ENCODE measurements at places on chromosomes 6 and 20.

DNA sequence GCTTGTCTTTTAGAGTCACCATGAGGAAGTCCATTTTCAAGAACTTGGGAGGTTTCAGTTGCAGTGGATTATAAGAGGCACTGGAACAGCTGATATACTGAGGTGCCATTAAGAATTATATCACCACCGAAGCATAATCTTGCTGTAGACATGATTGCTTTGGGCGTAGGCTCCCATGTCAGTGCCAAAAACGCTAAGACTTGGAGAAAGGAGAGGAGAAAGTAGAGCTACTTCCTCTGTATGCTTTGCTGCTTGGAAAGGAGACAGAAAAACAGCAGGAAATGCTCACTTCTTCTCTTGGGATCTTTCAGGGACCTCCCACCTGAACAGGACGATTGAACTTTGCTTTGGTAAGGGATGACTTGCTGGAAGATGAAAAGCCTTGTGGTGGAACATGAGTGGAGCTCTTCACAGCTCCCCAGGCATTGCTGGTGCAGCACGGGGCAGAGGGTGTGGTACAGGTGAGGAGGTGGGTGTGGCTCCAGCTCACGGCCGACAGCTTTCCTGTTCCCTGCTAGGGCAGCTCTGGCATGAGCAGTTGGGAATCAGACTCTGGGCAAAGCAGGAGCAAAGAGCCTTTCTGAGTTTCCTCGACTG lies 190.4 kb upstream of the JAG1 start:
- DNase-seq, result peak; percentile 56

DNA sequence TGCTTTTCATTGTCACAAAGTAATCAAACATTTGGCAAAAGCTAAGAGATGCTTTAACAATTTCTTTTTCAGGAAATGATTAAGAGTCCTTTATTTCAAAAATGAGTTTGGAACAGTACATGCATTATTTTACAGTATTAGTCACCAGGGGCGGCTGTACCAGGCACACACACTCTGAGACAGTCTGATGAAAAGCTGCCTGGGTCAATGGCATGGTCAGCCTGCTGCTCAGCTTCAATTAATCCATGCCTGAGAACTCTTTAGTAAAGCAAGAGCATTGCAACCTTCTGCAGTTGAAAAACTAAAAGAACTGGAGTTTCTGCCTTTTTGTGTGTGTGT lies 105.5 kb downstream of the TULP4 start:
- DNase-seq, result no peak

GRCh38 chr6:157715728-157716164 lies 107.3 kb upstream of the SNX9 start:
- DNase-seq, result no peak

- no peak for DNase-seq
Measured at GRCh38 chr6:83546636-83547035, 34.3 kb downstream of the PRSS35 start.

DNA sequence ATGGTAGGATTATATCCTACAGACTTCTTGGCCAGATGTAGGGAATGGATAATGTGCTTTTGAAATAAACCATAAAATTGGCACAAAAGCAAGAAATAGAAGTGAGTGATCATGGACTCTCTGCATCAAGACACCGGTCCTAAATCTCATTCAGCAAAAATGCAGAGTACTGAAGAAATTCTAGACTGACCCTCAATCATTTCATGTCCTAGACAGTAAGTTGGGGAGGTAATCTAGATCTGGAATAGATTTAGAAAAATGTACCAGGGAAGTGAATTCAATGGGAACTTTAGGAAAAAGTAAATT lies 69.7 kb upstream of the ADTRP start:
- no peak for DNase-seq

GRCh38 chr20:34705397-34706301 lies 1.5 kb downstream of the TP53INP2 start:
- peak; percentile 82 for DNase-seq

GRCh38 chr20:50701041-50701963 lies 10.0 kb upstream of the RIPOR3 start:
- no peak for DNase-seq

GRCh38 chr6:159134701-159135364 lies 34.4 kb upstream of the FNDC1 start:
- peak; percentile 67 for DNase-seq

- no peak for DNase-seq
Measured at GRCh38 chr20:62605236-62605943, 36.9 kb upstream of the SLCO4A1 start.

DNA sequence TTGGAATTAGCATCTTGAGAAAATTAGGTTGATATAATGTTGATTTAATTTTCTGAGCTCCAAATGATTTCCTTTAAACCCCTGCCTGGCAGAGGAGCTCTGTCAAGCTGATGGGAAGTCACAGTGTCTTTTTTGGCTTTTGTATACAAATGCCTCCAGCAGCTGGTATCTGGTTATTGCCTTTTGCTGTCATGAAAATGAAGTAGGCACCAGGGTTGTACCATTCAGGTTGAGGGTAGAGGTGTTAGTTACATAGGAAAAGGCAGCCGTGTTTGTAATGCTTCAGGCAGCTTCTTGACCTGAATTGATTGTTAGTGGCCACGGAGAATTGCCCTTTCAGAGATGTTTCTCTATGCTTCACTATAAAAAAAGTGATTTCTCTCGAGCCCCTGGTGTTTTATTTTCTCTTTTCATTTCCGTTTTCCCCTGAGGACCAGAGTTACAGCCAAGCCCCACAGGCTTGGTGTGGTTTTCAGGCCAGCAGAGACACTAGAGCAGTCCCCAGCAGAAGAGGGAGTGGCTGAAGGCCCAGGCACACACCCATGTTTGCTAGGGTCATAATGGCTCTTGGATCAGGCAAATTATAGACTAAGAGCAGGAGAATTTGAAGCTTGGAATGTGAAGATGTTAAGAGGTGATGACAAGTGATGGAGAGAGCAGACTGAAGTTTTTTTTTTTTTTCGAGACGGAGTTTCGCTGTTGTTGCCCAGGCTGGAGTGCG lies 21.6 kb downstream of the CMTR1 start:
- DNase-seq, result no peak

DNA sequence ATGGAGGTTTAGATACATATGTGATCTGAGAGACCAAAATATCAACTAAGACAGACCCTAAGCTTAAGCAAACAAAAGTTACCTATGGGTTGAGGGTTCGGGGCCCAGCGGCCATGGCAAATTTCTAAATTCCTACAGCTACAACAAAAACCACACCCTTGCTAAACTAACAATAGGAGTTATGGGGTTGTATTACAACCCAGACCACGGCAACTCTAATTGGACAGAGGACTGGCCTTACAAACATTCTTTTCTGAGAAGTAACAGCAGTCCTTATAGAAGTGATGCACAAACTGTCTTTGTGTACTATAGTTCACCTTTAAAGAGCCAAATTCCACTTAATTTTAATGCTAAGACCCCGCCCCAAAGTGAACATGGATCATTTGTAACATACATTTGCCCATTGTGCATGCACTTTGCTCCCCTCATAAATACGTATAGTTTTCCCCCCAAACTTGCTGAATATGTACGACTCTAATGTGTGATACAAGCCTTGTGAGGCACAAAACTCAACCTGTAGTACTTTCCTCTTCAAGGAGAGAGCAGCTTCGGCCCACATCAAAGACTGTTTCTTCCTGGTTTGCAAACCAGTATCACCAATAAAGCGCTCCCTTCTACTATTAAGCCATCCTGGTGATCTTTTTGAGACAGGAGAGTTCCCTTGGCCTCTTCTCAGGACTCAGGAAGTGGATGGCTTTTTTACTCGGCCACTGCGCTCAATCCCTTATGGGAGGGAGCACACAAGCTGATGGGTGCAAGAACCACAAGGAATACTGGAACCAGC lies 25.6 kb upstream of the MBOAT1 start:
- no peak for DNase-seq

- no peak for DNase-seq
Measured at GRCh38 chr6:93604951-93605350, 185.6 kb upstream of the EPHA7 start.

DNA sequence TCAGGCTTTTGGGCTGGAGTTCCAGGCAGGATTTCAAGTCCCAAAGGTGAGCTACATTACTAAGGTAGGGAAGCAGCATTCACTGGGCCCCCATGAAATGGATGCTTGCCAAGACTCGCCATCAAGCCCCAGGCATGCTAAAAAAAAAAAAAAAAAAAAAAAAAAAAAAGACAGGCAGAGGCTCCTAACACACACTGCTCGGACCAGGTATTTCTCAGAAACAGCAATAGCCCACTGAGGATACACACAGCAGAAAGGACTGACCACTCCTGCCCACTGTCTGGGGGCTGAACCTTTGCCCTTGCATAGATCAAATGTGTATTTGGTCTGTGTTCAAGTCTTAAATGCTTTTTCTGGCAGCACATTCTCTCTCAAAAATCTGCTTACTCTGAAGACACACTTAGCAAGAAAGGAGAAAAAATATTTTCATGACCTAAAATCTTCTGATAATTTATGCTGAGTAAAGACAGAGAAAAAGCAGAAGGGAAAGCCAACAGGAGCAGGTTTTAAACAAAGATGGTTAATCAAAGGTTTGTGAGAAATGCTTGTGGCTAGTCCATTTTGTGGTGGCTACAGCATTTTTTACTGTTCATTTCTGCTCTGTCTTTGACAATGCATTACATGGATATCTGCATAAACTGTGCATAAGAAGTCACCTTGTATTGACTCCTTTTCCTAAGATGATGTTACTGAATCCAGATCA lies 37.9 kb upstream of the BEND6 start:
- no peak for DNase-seq

GRCh38 chr6:225121-225721 lies 67.1 kb upstream of the DUSP22 start:
- DNase-seq, result no peak

- DNase-seq, result no peak
Measured at GRCh38 chr6:138211048-138211581, 7.2 kb downstream of the PBOV1 start.

GRCh38 chr6:81763051-81763450 lies 10.6 kb upstream of the TENT5A start:
- DNase-seq, result no peak

- DNase-seq, result no peak
Measured at GRCh38 chr6:17469006-17469832, 75.8 kb downstream of the CAP2 start.

GRCh38 chr20:57759724-57760123 lies 49.9 kb upstream of the PMEPA1 start:
- DNase-seq, result no peak

DNA sequence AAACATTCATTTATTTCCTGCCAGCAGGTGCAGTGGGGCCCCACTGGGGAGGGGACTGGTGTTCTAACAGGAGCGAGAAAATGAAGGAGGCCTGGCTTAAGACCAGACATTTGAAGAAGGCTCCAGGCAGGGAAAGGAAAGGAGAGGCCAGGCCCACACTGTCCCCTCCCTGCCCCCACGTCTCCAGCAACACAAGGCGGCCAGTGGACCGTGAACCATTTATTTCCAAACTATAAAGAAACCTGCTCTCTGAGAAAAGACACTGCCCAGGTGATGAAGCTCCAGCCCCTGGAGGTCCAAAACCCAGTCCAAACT lies 41.4 kb upstream of the CDH22 start:
- DNase-seq, result peak; percentile 93

DNA sequence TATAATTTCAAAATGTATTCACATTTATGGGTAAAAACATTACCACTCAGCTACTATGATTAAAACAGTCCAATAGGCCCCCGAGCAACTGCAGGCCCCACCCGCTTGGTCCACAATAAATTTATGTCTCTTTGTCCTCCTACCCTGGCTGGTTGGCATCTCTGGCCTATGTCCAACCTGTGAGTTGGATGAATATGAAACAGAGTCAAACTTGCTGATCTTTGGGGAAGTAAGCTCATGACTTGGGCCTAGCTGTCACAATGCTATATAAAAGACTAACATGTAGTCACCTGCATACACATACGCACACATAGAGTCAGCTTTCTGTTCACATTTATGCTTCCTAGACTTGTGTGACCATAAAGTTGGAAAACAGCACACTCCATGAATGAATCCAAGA lies 20.5 kb downstream of the MAP7 start:
- DNase-seq, result no peak

DNA sequence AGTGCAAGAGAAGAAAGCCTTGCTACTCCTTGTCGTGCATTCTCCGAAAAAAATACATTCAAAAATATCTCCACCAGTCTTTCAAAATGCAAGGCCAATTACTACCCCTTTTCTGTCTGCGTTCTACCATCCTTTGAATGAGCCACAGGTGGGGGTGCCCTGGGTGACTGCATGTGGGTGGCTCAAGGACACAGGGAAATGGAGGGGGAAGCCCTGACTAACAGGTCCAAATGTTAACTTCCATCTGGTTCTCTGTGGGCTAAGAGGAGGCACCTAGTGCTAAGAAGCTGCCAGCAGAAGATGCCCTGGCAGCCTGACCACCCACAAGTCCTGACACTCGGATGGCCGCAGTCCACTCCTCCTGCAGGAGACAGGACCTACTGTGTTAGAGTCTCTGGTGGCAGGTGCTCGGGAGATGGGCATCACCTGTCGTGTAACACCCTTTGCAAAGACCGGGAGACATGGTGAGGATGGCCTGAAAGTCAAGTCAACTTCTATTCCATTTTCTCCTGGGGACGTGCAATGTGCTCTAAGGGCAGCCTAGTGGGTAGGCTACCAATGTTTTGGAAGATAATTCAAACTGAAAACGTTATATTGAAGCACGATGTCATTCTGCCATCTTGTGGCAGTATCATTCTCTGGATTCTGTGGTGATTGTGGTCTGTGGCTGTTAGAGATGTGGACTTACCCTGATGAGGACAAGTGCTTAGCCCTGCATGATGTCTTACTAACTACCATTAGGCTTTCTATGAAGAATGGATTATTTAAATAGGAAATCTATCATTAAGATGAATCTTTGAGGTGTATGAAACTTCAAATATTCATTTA lies 27.4 kb upstream of the IGF2R start:
- DNase-seq, result peak; percentile 47

GRCh38 chr6:5838656-5839396 lies 167.9 kb downstream of the NRN1 start:
- peak; percentile 69 for DNase-seq

- DNase-seq, result peak; percentile 56
Measured at GRCh38 chr6:107491138-107491609, 1.3 kb downstream of the SOBP start.

- no peak for DNase-seq
Measured at GRCh38 chr6:16055852-16056251, 73.0 kb upstream of the MYLIP start.

Data from DMS53 (cell line).